ENCODE measurements at places on chromosomes 6 and 20.

GRCh38 chr20:32638848-32639247 is 34.9 kb downstream of the C20orf203 start:
- DNase-seq: no peak

DNA sequence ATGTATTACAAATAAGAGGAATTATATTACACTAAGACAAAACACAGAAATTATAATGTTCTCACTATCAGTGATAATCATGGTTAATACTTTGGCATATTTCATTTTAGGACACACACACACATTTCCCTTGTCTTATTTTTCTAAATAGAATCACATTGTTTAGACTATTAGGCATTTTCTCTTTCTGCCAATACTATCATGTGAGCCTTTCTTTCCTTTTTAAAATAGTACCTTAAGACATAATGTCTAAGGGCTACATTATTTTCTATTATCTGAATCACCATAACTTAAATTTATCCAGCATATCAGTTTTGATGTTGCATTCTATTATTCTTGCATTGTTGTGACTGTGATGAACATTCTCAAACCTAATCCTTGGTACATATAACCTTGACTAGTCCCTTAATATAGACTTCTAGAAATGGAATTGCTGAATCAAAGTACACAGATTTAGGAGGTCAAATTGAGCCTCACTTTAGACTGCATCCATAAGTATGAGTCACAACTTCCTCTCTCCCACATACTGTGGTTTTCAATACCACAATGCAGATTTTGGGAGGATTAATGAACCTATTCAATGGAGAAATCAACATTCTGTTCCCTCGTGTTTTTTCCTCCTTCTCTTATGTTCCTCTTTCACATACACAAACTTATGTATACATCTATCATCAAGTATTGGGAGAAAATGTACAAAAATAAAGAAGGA is 212.6 kb downstream of the MOXD1 start:
- DNase-seq: no peak

- no peak for DNase-seq
Observed at GRCh38 chr6:105211831-105212230, 32.0 kb upstream of the POPDC3 start.

GRCh38 chr20:60868316-60868891 is 383.7 kb upstream of the CDH4 start:
- no peak for DNase-seq

- DNase-seq: no peak
Observed at GRCh38 chr6:31293343-31293742, 21.5 kb upstream of the HLA-C start.

- no peak for DNase-seq
Observed at GRCh38 chr6:133632906-133633305, 256.0 kb upstream of the TCF21 start.

DNA sequence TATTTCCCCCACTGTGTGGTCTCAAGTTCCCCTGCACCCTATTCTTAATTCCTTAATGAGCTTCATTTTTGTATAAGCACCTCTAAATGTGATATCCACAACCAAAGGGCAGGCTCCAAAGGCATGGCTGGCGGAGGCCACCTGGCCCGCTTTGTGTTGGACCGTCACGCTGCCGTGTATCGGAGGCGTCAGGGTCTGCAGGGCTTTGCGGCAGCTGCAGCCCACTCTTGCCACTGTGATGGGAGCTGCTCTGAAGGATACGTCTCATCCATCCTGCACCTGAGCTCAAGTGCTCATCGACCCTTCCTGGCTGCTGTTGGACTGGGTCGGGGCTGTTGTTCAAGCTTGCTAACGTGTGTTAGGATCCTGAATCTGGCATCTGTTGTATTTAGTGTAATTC is 177.6 kb downstream of the ARID1B start:
- no peak for DNase-seq

DNA sequence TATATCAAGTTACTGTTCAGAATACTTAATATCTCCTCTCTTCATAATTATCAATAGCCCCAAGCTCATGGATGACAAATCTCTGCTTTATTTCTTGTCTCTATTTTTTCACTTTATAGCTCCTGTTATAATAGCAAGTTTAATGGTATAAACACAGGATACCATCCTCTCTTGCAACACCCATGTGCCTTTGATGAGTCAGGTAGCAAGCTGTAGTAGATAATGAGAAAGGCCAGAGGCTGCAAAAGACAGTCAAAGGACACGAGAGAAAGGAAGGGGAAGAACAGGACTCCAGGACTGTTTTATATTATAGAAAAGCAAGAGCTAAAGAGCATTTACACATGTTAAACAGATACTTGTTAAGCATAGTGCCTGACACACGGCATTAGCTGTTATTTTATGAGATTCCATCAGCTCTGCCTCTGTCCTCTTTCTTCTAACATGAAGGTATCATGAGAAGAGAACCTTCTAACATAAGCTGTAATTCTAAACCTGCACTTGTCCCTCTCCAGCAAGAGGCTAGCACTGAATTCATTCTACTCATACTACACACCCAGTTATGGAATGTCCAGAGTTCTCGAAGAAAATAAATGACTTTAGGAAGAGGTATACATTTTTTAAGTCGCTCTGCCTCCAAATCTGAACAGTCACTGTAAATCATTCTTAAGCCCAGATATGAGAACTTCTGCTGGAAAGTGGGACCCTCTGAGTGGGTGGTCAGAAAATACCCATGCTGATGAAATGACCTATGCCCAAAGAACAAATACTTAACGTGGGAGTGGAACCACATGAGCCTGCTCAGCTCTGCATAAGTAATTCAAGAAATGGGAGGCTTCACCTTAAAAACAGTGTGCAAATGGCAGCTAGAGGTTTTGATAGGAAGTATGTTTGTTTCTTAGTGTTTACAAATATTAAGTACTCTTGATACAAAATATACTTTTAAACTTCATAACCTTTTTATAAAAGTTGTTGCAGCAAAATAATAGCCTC is 45.0 kb downstream of the NT5E start:
- no peak for DNase-seq

- DNase-seq: peak; percentile 73
Observed at GRCh38 chr6:156776840-156777576, at the start of gene ARID1B. Gene ARID1B, plus strand, starts transcription at chr6:156777378. Its CDS starts 303 bp downstream, at chr6:156777681.

- peak; percentile 93 for DNase-seq
Observed at GRCh38 chr20:31570735-31571617, 34.1 kb upstream of the ID1 start.

DNA sequence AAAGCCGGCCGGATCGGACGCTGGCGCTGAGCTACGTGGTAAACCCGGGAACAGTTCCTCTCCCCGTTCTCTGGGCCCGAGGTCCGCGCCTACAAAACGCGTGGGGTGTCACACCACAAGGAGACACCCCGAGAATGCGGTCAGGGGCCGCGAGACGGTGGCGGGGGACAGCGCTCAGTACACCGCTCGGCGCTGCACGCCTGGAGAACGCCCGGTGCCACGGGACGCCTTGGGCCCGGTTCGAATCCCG is 670 bp downstream of the NCOA5 start:
- DNase-seq: no peak

- DNase-seq: no peak
Observed at GRCh38 chr6:111922454-111923297, 49.4 kb upstream of the FYN start.

GRCh38 chr6:90660931-90661330 is 74.1 kb upstream of the MAP3K7 start:
- DNase-seq: no peak

GRCh38 chr20:54822386-54822785 is 347.0 kb downstream of the DOK5 start:
- no peak for DNase-seq

- DNase-seq: no peak
Observed at GRCh38 chr6:113457198-113457597, 399.9 kb upstream of the MARCKS start.

DNA sequence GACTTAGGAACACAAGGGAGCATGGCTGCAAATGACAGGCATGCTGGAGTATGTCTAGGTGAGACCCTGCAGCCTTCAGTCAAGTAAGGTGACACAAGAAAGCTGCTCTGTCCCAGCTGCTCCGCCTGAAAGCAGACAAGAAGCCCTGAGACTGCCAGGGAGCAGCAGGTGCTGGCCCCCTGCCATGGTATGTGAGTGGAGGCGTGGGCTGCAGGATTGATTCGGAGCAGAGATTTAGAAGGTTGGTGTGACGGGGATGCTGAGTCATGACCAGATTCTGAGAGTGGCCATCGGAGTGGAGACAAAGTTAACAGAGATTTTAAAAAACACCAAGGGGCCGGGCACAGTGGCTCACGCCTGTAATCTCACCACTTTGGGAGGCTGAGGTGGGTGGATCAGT is 17.8 kb downstream of the LRP11 start:
- DNase-seq: no peak

GRCh38 chr6:5680095-5680494 is 326.6 kb downstream of the NRN1 start:
- DNase-seq: no peak

Data from pons (tissue), 1 donor.